ENCODE measurements at places on chromosomes 6 and 20. TPM values are rescaled to one million over a fixed set of nuclear protein-coding genes. Genes with fewer than 3 reads are reported as not detected.

DNA sequence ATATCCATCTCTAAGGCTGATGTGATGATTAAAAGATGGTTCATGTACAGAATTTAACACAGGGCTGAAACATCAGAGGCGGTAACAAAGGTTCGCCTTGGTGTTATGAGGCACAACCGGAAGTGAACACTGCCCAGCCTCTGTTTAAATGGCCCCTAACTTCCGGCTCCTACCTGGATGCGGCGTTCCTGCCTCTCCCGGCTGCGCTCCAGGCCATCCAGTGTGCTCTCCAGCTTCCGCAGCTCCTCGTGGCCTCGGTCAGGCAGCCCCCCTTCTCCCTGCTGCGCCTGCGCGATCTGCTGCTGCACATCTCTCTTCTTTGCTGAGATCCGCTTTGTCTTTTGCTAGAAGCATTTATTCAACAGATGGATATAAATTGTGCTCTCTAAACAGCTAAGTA lies 195.3 kb downstream of the SYNE1 start:
- peak; percentile 36 for DNase-seq

MDN1 gene
- total RNA-seq: 56.6 TPM

FAM83B gene
- total RNA-seq: not detected

HSPA1A gene
- total RNA-seq: 170 TPM

GRCh38 chr6:129110690-129111343 lies 227.9 kb downstream of the LAMA2 start:
- DNase-seq: no peak

Measured in dorsolateral prefrontal cortex (tissue), 122 donors.